Cardiac septum (tissue), 1 donor: ENCODE measurements at places on chromosomes 5 and 9. TPM values are rescaled to one million over a fixed set of nuclear protein-coding genes. Genes with fewer than 3 reads are reported as not detected.

The FRMD3 gene
- total RNA-seq = 123 TPM

DNA sequence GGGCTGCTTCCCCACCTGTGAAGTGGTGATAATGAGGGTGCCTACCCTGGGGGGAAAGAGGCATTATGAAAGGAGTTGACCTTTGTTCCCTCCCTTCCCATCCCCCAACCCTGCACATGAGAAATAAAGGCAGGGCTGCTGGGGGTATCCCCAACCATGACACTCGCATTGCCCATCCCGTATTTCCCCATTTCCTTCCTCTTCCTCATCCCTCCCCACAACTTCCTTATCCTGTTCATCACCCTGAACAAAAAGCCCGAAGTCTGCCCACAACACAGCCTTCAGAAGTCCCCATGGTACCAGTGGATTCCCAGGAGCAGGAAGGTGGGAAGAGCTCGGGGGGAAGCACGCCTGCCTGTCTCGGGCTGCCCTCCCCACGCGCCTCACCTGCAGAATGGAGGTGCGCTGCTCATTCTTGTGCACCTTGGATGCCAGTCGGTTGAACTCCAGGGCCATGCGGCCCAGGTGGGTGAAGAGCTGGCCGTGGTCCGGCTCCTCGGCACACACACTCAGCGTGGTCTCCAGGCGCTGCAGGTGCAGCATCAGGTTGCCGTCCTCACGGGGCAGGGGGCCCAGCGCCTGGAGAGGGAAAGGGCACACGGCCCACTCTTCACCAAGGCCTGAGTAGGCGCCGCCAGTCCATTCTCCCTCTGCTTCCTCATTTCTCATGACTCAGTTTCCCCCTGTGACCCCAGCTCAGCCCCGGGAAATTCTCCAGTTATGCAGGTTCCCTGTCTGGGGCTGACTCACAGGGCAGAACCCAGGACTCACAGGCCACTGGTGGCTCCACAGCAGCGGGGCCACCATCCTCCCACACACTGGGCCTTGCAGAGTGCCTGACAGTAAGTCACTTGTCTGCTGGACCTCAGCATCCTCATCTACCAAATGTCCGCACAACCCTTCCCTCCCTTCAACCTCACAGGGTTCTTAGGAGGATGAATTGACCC, 24.2 kb downstream of the TNIP1 start:
- DNase-seq = no peak

The ANKRD18A gene
- 3.0 TPM for total RNA-seq

The IFNE gene
- total RNA-seq = not detected

DNA sequence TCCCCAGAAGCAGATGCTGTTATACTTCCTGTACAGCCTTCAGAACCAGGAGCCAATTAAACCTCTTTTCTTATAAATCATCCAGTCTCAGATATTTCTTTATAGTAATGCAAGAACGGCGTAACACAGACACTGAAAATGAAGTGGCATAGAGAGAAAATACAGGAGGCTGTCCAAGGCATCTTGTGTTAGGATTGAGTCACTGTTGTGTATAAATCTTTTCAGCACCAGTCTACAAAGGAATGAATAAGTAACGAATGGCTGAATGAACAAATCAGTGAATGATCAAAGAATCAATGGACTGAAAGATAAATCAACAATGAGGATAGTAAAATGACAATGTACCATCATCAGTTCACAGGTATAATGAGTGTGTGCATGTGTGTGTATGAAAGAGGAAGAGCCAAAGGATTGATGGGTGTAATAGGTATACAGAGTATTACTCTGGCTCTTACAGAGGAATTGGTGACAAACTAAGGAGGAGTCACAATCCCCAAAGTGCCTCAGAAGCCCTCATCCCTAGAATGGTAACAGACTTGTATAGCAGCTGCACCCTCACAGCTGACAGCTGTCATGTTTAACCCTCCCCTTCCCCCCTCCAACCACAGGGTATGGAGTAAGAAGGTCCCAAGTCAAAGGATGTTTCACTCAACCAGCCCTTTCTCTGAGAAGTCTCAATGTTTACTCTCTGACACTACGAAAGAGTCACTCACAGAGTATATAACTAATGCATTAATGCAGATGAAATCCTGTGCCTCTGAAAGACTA, 29.8 kb upstream of the MIER3 start:
- no peak for DNase-seq
